ENCODE measurements at places on chromosomes 2 and 18.

GRCh38 chr2:160989778-160990177 is 170.4 kb upstream of the TANK start:
- DNase-seq = no peak

- DNase-seq = no peak
Observed at GRCh38 chr2:226304308-226304707, 495.3 kb downstream of the IRS1 start.

GRCh38 chr2:159114835-159115234 is 146.4 kb downstream of the TANC1 start:
- DNase-seq = no peak

DNA sequence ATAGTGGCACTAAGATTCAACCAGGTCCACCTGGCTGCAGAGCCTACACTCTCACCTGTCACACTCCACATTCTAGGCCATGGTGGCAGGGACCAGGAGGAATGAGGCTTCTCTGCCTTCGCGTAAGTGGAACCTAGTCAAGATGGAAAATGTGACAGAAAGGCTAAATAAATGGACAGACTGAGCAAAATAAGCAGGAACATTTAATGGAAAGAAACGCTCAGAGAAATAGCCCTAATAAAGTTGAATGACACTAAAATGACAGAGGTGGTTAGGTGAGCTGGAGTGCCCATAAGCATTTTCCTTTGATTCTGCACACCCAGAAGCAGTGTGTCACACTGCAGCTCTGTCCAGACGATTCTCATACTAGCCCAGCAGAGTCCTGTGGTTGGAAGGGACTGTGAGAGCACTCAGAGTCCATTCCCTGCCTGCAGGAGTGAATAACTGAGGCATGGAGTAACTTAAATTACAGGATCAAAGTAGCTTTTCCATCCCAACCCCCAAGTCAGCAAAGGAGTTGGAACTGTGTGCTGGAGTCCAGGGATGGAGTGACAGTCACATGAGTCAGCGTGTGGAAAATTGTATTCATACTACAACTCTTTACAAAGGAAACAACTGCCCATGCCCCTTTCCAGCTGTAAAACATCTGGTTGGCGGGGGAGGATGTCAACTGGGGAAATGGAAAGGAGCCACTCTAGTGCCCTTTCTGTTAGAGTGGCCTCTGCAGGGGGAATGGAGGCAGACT is 105.4 kb upstream of the LGALSL start:
- no peak for DNase-seq

DNA sequence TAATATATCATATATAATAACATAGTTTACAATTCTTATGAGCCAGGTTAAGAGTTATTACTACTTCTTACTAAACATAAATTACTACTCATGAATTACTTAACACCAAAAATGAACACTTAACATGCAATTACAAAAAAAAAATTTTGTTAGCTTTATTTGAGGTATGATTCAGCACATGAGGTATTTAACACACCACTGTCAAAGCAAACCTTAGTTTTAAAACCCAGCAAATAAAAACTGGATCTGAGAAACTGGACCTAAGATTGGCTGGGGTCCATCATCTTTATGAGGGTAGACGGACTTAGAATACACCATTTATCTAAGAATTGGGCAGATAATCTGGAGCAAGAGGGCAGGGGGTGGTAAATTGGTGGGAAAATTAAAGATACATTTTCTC is 81.8 kb upstream of the CREB1 start:
- no peak for DNase-seq

DNA sequence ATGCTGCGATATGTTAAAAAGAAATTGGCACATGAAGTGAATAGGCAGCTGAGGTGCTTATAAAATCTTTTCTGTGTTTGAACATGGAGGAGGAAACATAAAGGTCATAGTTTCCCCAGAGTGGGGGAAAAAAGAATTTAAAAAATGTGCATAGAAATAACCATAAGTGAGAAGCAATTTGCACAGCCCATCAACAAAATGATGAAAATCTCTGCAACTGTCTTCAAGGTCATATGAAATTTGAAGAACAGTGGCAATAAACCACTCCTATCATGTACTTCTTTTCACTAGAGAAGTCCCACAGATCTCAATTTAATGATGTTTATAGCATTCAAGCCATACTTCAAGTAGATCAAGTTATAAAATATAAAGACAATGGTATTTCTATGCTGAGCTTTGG is 46.7 kb upstream of the ZNF804A start:
- no peak for DNase-seq

GRCh38 chr2:161165811-161166210 is 5.6 kb downstream of the TANK start:
- no peak for DNase-seq

GRCh38 chr2:143422681-143423080 is 293.5 kb downstream of the ARHGAP15 start:
- peak; percentile 30 for DNase-seq

- no peak for DNase-seq
Observed at GRCh38 chr2:223834431-223834830, 3.0 kb downstream of the AP1S3 start.

- DNase-seq = no peak
Observed at GRCh38 chr18:37207343-37207742, 358.3 kb downstream of the CELF4 start.

DNA sequence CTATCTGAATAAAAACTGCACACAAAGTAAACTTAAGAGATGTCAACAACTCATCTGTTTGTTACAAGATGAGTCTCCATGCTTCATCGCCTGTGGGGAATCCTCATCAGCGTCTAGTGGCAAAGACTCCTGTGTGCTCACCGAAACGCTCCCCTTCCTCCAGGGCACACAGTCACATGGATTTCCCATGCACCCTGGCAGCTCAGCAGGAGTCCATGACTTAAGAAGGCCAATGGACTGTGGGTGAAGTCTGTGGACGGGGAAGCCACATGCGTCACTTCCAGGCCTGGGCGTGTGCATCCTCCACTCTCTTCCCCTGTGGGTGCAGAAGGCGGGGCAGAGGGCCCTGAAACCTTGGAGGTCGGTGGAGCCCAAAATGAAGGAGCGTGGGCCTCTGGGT is 41.1 kb downstream of the ID2 start:
- no peak for DNase-seq

DNA sequence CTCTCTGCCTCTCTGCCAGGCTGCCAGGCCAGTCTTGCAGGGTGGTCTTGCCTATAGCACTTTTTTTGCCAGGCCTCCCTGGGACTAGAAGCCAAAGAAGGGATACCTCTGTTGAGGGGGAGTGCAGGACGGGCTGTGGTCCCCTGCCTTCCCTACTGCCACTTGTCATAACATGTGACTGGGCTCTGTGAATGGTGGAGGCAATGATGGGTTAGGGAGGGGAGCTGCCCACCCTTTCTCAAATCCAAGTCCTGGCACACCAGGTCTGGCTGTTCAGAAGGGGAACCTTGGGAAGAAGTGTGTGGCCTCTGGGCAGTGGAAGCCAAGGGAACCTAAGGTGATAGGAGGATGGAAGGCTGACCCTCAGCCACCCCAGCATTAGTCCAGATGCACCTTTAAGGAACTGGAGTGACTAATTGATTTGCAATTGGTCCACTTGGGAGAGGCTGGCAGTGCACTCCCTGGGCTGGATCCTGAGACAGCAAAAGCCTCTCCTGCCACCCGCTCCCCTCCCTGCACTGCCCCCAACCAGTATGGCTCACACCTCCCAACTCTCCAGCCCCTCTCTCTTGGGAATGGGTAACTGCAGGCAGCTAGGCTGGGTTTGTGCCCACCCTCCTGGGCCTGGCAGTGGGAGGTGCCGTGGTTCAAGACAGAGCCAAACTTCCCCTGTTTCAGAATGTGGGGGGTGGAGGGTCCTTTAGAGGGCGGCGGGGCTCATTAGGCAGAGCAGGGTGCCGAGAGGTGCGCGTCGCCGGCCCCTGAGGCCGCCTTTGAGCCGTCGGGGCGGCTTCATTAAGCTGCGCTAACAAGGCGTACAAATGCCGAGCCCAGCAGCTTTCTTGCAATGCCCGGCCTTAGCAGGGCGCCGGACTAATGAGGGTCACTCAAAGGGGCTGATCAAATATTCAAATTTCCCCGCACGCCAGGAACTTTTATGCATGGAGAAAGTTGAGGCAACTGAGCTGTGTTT is 4.5 kb upstream of the SIX3 start:
- no peak for DNase-seq

DNA sequence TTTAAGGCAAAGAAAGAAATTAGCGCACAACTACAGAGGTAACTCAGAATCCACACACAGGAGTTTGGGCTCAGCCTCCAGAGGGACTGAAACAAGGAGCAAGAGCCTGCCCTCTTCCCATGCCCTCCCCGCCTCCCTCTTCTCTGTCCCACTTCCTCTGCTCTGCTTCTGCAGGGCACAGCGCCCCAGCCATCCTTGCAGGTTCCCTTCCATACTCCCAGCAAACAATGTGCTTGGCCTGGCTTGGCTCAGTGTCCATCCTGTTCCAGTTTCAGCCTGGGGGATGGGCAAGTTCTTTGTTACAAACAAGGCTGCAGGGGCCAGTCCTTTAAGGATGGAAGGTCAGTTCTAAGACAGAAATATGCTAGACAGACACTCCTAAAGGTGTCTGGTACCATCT is 133.5 kb downstream of the CDH20 start:
- no peak for DNase-seq

DNA sequence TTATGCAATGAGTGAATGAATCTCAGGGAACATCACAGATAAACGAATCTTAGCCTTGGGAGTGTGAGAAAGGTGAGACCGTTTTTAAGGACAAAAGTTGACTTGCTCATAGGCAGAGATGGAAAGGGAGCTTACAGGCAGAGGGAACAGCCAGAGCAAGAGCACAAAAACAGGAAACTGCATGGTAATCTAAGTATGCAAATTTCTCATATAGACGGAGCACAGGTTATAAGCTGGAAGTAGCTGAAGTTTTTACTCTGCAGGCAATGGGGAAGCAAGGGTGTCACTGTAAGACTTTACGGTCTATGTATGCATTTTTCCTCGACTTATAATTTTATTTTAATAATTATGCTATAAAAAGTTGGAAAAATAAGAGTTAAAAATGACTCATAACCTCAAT is 44.8 kb upstream of the STRN start:
- no peak for DNase-seq

GRCh38 chr2:150586858-150587257 is 99.4 kb upstream of the RND3 start:
- DNase-seq = no peak

DNA sequence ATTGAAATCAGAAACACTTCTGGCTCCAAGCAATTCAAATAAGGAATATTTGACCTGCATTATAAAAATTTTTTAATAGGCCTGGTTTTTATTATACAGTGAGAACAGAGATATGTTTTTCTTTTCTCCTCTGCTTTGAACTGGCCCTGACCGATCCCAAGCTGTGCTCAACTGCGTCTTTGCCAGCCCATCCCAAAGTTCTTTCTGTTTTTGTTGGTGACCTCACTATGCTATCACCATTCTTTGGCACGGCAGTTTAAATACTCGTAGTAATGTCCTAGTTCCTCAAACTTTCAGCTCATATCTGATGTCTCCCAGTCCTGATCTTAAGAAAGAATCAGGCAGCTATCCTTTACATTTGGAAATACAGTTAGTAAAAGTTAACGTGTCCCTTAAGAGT is 42.3 kb upstream of the NETO1 start:
- DNase-seq = no peak

DNA sequence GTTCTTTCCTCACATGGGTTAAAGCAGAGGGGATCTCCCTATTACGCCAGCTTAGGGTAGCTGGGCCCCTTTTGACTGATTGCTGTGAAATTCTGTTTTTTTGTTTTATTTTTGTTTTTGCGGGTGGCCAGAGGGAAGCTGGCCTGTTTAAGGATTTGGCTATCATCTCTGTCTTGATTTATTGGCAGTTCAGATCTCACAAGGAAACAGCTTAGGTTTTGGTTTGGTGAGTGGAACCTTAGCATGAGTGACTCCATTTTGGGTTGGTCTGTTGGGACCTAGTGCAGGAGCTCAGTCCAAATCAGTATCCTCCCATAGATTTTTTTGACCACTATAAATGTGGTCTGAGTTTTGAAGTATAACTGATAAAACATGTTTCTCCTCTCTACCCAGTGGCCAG is 25.6 kb upstream of the NTSR2 start:
- no peak for DNase-seq

Measured in activated CD4-positive, alpha-beta T cell treated with anti-CD3 and anti-CD28 coated beads, Interleukin-2, amount 50 U/mL, for 16 hours (primary cell).